ENCODE measurements at places on chromosomes 7 and 10. TPM values are rescaled to one million over a fixed set of nuclear protein-coding genes. Genes with fewer than 3 reads are reported as not detected.

DNA sequence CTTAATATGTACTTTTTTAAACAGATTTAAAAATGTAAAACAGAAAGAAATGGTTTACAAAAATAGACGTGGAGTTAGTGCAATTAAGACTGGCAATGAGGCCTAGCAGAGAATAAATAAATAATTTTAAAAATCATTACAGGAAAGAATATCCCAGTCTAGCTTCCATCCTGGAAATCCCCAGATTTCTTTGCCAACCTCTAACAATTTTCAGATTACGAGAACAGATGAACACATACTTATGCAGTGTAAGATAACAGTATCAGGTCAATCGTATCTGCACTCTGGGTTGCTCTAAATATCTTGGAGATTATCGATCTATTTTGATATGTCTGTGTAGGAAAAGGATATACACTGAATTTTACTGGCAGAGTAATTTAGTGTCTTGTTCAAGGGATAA is 210.5 kb downstream of the SEMA3A start:
- DNase-seq = no peak
- H3K36me3 ChIP-seq = no peaks in the 10 kb centered on the region
- H3K27ac ChIP-seq = no peak overlapping the region
- no peaks in the 10 kb centered on the region for H3K27me3 ChIP-seq

DNA sequence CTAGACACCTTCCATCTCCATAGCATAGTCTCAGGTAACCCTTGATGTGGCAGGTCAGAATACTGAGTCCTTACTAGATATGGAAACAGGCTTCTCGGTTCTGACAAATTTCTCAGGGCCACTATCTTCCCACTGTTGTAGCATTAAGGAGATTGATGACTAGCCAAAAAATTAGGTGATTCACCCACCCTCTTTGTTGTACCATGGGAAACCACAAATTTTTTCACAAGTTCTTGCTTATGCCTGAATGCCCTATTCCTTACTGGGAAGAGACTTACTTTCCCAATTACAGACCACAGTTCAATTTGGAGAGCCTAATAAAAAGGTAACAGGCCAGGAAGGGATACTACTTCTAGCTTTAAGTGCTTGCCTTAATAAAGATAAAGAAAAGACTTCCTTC is 948.8 kb downstream of the GRM8 start:
- no peaks in the 10 kb centered on the region for H3K27me3 ChIP-seq
- H3K36me3 ChIP-seq = no peaks in the 10 kb centered on the region
- no peak for DNase-seq
- H3K4me3 ChIP-seq = no peak overlapping the region

- no peaks in the 10 kb centered on the region for H3K36me3 ChIP-seq
- H3K27ac ChIP-seq = peak overlapping the region; percentile 43
- H3K4me3 ChIP-seq = peak overlapping the region; percentile 97
- peak; percentile 89 for DNase-seq
- peaks cover 17% of the 10 kb centered on the region for H3K4me1 ChIP-seq
Observed at GRCh38 chr7:66591799-66592596, 36.7 kb upstream of the KCTD7 start.

DNA sequence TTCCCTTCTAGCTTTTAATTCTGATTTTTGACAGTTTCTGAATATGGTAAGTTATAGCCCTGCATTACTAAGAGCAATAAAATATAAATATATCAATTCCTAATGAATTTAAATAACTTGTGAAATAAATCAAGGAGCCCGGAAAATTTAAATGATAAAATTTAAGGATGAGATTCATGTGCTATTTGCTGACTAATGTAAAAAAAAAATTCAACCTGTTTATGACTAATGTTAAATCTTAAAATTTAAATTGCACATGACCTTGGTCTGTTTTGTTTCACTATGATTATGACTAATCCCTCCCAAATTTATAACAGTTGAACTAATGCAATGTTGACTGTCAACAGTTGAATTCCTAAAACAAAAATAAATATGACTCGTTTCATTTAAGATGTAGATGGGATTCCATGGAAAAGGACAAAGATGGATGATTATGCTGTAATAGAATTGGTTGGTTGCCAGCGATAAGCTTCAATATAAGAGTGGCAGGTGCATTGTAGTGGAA is 419.9 kb downstream of the NRG3 start:
- H3K27me3 ChIP-seq = no peaks in the 10 kb centered on the region
- no peaks in the 10 kb centered on the region for H3K4me1 ChIP-seq
- DNase-seq = no peak
- H3K4me3 ChIP-seq = no peak overlapping the region
- no peaks in the 10 kb centered on the region for H3K36me3 ChIP-seq

The CYP2W1 gene
- 0.63 TPM for total RNA-seq

GRCh38 chr10:46541017-46541661 is 15.3 kb downstream of the GPRIN2 start:
- peak; percentile 57 for DNase-seq
- no peak overlapping the region for H3K27ac ChIP-seq
- no peak overlapping the region for H3K4me3 ChIP-seq
- H3K4me1 ChIP-seq = peaks cover 27% of the 10 kb centered on the region

DNA sequence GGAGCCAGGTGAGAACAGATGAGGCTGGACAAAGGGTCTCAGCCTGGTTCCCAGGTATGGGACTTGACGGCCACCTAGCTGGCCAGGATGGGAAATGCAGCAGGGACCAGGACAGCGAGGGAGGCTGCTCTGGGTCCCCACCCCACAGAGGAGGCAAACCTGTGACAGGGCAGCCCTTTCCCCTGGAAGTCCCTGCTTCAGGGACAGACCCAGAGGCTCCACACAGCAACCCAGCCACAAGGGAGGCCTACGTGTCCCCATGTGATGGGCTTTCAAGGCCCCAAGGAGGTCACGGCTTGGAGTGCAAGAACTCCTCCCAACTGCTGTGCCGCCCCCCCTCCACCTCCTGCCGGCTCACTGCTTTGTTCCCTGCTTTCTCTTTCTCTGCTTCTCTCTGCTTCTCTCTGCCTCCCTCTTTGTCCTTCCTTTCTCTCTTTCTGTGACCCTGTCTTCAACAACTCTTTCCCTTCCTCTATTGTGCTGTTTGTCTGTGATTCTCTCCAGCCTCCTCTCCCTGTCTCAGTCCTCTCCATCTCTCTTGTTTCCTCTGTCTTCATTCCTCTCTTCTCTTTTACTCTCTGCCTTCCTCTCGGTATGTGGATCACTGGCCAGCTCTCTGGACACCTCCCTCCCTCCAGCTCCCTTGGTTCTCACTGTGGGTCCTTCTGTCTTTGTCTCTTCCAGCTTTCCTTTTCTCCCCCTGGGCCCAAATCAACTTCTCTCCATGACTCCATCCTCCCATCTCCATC is 9.6 kb upstream of the EIF5AL1 start:
- no peak overlapping the region for H3K27ac ChIP-seq
- DNase-seq = no peak
- no peaks in the 10 kb centered on the region for H3K4me1 ChIP-seq
- H3K36me3 ChIP-seq = no peaks in the 10 kb centered on the region
- peaks cover 55% of the 10 kb centered on the region for H3K27me3 ChIP-seq
- no peak overlapping the region for H3K4me3 ChIP-seq

DNA sequence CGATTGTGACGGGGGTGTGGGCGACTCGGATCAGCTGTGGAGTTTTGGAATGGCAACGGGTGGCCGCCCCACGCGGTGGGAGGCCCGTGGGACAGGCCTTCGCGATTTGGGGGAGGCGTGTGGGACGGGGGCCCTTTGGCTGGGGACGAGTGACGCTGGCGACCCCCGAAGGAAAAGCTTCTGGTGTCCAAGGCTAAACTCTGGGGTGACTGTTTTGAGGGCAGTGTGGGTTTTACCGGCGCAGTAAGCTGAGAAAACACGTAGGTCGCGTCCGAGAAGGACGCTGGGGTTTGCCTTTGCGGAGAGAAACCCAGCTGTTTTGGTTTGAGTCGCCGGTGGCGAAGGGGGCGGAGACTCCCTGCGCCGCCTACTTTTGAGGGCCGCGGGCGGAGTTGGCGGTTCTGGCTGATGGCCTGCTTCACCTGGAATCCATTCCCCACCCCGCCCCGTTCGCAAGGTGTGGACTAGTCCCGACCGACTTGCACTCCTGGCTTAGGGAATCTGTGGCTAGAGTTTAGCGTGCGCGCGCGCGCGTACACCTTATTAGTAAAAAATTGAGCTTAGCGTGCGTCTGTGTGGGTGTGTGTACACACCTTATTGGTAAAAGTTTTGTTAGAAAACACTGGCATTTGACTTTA is 606 bp downstream of the TAX1BP1 start:
- DNase-seq = peak; percentile 97
- peaks cover 6% of the 10 kb centered on the region for H3K36me3 ChIP-seq
- H3K4me1 ChIP-seq = peaks cover 70% of the 10 kb centered on the region
- no peaks in the 10 kb centered on the region for H3K27me3 ChIP-seq
- peak overlapping the region; percentile 84 for H3K27ac ChIP-seq

DNA sequence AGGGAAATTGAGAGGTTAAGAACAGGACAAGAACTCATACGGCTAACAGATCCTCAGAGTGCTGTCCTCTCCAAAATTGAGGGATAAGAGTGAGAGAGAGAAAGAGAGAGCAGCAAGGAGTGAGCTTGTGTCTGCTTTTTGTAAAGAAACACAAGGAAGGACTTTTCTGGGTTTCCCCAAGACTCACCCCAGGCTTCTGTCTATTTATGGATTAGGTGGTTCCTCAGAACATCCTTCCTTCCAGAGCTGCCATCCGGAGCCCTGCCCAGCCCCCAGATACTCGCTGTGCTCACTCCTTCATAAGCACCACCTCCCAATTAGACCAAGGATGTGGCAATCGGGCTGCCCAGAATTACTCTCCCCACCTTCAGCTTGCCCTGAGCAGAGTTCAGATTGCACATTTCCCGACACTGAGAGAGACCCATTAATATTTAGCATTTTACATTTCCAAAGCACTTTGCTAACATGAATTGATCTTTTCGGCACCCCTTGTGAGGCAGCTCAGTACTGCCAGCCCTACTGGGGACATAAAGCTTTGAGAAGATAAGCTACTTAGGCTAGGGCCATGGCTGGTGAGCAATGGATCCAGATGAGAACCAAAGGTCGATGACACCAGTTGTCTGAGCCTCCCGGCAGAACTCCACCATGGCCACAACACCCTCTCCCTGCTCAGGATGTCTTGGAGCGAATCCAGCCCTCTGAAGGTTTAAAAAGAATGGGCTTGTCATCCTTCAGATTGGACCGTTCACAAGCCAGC is 19.2 kb upstream of the R3HCC1L start:
- no peak for DNase-seq
- H3K27me3 ChIP-seq = peaks cover 86% of the 10 kb centered on the region
- no peak overlapping the region for H3K27ac ChIP-seq

DNA sequence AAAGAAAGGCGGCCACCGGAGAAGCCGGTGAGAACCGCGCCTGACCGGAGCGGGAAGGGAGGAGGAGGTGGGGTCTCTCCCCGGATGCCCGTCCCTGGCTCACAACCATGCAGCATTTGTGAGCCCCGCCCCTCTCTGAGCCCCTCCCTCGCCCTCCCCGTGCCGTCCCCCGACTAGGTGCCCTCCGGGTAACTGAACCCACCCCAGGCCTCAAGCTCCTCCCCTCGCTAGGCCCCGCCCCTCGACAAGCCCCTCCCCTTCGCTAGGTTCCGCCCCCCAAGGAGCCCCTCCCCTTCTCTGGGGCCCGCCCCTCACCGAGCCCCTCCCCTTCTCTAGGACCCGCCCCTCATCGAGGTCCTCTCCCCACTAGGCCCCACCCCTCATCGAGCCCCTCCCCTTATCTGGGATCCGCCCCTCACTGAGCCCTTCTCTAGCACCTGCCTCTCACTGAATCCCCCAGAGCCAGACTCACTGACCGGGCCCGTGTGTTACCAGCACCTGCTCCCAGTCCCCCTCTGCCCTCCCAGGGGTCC is 42.2 kb upstream of the HSPB1 start:
- H3K27me3 ChIP-seq = no peaks in the 10 kb centered on the region
- no peaks in the 10 kb centered on the region for H3K4me1 ChIP-seq
- no peak overlapping the region for H3K27ac ChIP-seq
- no peaks in the 10 kb centered on the region for H3K36me3 ChIP-seq
- no peak for DNase-seq

GRCh38 chr7:46153583-46153950 is 232.5 kb upstream of the IGFBP3 start:
- H3K27me3 ChIP-seq = no peaks in the 10 kb centered on the region
- H3K4me1 ChIP-seq = peaks cover 37% of the 10 kb centered on the region
- no peaks in the 10 kb centered on the region for H3K36me3 ChIP-seq
- H3K27ac ChIP-seq = peak overlapping the region; percentile 91
- no peak overlapping the region for H3K4me3 ChIP-seq

DNA sequence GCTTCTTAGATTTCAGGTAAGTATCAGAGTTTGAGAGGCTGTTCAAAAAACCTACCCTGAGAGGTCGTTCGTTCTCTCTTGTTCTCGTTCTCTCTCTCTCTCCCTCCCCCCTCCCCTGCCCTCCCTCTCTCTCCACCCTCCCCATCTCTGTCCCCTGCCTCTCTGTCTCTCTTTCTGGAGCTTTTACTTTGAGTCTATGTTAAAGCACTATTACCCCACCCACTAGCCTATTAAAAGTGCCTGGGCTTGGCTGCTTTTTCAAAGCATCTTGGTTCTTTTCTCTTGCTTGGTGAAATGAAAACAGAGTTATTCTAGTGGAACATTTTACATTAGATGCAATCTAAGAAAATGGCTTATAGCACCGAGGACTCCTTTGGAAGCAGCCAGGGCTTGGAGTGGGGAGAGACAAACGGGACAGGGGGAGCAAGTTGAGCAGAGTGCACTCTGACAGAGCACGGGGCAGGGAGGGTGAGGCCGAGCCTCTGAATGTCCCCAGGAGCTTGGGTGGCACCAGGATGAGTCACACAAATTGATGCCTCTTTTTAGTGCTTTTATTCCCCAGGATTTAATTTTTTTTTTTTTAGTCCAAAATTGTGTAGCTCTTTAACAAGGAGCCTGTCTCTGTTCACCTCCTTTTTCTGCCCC is 134.3 kb downstream of the CFAP58 start:
- peaks cover 7% of the 10 kb centered on the region for H3K27me3 ChIP-seq
- H3K27ac ChIP-seq = no peak overlapping the region
- no peak for DNase-seq
- no peaks in the 10 kb centered on the region for H3K4me1 ChIP-seq
- no peaks in the 10 kb centered on the region for H3K36me3 ChIP-seq
- no peak overlapping the region for H3K4me3 ChIP-seq

DNA sequence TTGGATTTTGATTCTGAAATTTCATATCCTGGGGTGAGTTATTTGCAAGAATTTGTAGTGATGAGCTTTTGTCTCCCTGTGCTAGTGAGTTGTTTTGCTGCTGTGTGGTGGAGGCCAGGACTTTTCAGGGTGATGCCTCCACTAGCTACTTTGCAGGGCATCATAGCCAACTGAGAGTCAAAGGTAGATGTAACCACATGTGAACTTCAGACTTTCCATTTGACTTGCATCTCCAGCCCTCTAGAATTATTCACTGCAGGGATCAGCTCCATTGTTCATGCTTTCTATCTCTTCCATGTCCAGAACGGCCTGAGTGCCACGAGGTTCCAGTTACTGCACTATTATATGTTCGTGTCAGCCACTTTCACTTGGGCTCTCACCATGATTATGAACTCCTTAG is 534.3 kb downstream of the GRM8 start:
- DNase-seq = no peak
- no peaks in the 10 kb centered on the region for H3K4me1 ChIP-seq
- H3K36me3 ChIP-seq = no peaks in the 10 kb centered on the region
- no peak overlapping the region for H3K27ac ChIP-seq
- no peaks in the 10 kb centered on the region for H3K27me3 ChIP-seq
